Naive thymus-derived CD8-positive, alpha-beta T cell (primary cell): ENCODE measurements at places on chromosomes 11 and 22. TPM values are rescaled to one million over a fixed set of nuclear protein-coding genes. Genes with fewer than 3 reads are reported as not detected.

TMEM151A gene
- total RNA-seq: not detected

DNAJC24 gene
- 34.7 TPM for total RNA-seq

SCT gene
- not detected for total RNA-seq

CLTCL1 gene
- 2.3 TPM for total RNA-seq

CREB3L1 gene
- total RNA-seq: not detected

RBMXL2 gene
- total RNA-seq: not detected

DNAJB7 gene
- not detected for total RNA-seq

APOBEC3H gene
- total RNA-seq: 0.55 TPM

VSIG2 gene
- total RNA-seq: 1.8 TPM

OTOG gene
- not detected for total RNA-seq

BTG4 gene
- not detected for total RNA-seq

ADM gene
- 0.91 TPM for total RNA-seq

NPAS4 gene
- total RNA-seq: not detected

TPBGL gene
- 0.16 TPM for total RNA-seq

HEPHL1 gene
- total RNA-seq: not detected

GAL3ST1 gene
- 1.6 TPM for total RNA-seq

RIBC2 gene
- not detected for total RNA-seq

HTR3A gene
- total RNA-seq: not detected

NEFH gene
- 0.31 TPM for total RNA-seq

MYO7A gene
- 0.18 TPM for total RNA-seq

CCDC157 gene
- total RNA-seq: 4.1 TPM
